Omental fat pad (tissue), 4 donors: ENCODE measurements at places on chromosomes 3 and 15. TPM values are rescaled to one million over a fixed set of nuclear protein-coding genes. Genes with fewer than 3 reads are reported as not detected.

DNA sequence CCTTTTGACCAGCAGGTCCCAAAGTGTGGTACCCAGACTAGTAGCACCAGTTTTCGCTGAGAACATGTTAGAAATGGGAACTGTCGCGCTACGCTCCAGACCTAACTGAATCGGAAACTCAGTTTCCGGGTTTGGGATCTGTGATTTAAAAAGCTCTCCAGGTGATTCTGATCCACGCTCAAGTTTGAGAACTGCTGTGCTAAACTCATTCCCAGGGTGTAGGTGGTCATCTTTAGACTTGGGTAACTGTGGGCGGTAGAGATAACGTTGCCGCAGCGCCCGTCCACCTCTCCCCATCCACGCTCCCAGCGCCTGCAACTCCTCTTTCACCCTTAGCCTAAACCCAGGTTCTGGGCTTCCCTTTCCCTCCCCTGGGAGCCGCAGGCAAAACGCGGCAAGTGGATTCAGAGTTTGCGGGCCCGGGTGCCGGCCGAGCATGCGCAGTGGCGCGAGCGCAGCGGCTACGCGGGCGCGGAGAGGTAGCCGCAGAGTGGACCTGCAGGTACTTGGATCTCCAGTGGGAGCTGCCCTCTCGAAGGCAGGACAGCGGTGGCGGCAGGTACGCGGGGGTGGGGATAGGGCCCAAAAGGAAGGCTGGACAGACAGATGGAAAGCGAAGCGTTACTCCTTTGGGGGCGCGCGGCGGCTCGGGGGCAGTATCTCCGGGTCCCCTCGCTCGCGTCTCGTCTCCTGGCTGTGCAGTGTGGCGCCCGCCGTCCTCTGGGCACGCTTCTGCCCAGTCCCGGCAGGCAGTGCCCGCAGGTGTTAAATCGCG is at the start of gene PLS1:
PLS1 (plus strand) TSS at position 443 of the 775 bp plus-strand sequence. CDS start 67,845 bp downstream, outside the sequence.
- peak; percentile 31 for DNase-seq

GRCh38 chr3:135864060-135864459 is 101.5 kb upstream of the PPP2R3A start:
- DNase-seq = no peak

MORC1 gene
- not detected for total RNA-seq

CIB2 gene
- 1.4 TPM for total RNA-seq

SYNPR gene
- not detected for total RNA-seq

- DNase-seq = no peak
Measured at GRCh38 chr3:98754483-98754882, 8.7 kb upstream of the ST3GAL6 start.

NAA50 gene
- 175 TPM for total RNA-seq

CTXN2 gene
- not detected for total RNA-seq

GRCh38 chr3:40994611-40995010 is 204.7 kb upstream of the CTNNB1 start:
- no peak for DNase-seq

RARB gene
- total RNA-seq = 3.2 TPM

BNC1 gene
- total RNA-seq = 51.9 TPM

GRCh38 chr15:54803134-54803808 is 393.5 kb downstream of the RSL24D1 start:
- no peak for DNase-seq

- no peak for DNase-seq
Measured at GRCh38 chr3:57927916-57928315, 80.3 kb upstream of the FLNB start.

TRPM7 gene
- total RNA-seq = 63.6 TPM

GRCh38 chr3:134600206-134600605 is 50.6 kb downstream of the KY start:
- DNase-seq = no peak

THAP10 gene
- 3.5 TPM for total RNA-seq

BFSP2 gene
- total RNA-seq = not detected

DNA sequence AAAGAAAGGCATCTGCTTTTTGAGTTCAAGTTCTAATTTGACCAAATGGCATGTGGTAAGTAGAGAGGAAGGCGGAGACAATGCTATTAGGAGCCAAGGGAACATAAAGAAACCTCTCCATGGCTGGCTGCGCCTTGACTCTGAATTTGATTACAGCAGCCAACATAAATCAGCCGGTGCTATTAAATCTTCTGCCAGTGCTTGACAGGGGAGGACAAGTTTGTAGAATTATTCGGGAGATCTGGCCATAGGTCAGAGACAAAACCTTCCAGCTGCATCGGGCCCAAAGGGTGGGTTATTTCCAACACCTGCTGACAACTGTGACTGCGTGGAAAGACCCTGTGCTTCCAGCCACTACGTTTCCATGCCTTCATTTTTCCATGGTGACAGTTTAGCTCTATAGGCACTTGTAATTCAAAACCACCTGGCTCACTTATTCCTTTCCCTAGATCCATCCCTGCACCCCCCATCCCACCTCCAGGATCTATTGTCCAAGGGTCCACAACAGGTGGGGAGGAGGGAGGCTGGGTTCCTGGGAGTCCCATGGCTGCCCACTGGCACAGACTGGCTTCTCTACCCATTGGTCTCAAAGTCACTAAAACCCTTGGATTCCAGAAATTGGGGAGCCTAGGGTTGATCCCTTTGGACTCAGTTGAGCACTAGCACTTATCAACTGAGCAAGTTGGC is 15.9 kb downstream of the COLQ start:
- DNase-seq = no peak

- no peak for DNase-seq
Measured at GRCh38 chr15:77025941-77026411, 31.1 kb downstream of the PSTPIP1 start.

- DNase-seq = no peak
Measured at GRCh38 chr15:94844538-94845389, 613.4 kb downstream of the MCTP2 start.

DNA sequence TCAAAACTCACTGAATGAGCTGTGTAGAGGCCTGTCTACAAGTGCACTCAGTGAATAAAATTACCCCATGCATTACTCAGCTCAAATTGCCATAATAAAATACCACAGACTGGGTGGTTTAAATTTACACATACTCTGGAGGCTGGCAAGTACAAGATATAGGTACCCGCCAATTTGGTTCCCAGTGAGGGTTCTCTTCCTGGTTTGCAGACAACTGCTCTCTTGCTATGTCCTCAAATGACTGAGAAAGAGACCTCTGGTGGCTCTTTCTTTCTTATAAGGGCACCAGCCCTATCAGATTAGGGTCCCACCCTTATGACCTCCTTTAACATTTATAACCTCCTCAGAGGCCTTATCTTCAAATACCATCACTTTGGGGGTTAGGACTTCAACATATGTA is 237.0 kb downstream of the CPNE4 start:
- DNase-seq = no peak

DNA sequence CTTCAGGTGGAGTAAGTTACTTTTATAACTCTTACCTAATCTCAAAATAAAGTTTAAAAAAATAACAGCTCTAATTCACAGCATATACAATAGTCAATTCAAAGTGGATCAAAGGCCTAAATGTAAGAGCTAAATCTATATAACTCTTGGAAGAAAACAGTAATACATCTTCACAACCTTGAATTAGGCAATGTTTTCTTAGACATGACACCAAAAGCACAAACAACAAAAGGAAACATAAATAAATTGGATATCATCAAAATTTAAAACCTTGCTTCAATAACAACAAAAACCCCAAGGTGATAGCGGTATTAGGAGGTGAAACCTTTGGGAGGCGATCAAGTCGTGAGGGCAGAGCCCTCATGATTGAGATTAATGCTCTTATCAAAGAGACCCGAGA is 12.8 kb downstream of the DENND6A start:
- DNase-seq = no peak

SAMD7 gene
- total RNA-seq = not detected

DNA sequence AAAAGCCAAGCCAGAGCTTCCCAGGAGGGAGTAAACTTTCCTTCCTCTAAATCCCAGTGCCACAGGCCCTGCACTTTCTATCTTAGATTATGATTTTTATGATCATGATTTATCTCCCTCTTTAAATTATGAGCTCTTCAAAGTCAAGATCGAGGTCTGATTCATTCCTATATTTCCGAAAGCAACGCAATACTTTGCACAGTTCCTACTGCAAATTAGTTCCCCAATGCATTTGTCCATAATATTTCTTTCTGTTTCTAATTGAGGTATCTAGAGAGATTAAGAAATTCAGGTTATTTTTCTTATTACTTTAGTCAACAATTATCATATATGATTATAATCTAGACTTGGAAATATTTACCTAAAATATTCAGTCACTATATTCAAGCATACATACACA is 173.1 kb upstream of the LPP start:
- no peak for DNase-seq

GRCh38 chr15:41659855-41660234 is 360 bp upstream of the MGA start:
- no peak for DNase-seq

PPP1R14D gene
- total RNA-seq = not detected

RPL35A gene
- 549 TPM for total RNA-seq

- no peak for DNase-seq
Measured at GRCh38 chr15:49758856-49759255, 138.0 kb downstream of the DTWD1 start.

RAMAC gene
- 15.5 TPM for total RNA-seq

- no peak for DNase-seq
Measured at GRCh38 chr15:48963524-48964113, at the start of gene SHC4. Gene SHC4, minus strand, starts transcription at chr15:48963919. Its CDS starts 904 bp downstream, at chr15:48963015.

ADAMTSL3 gene
- total RNA-seq = 4.9 TPM

DNA sequence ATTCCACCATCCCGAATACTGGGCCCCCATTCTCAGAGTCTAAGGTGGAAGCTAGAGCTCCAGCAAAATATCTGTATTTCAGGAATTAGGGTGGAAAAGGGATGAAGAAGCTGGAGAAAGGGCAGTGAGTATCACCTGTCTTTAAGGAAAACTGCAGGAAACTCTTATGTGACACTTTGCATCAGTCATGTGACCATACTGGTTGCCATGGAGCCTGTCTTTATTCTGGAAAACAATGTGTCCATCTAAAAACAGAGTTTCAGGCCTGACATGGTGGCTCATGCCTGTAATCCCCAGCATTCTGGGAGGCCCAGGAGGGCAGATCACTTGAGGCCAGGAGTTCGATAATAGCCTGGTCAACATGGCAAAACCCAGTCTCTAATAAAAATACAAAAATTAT is 52.9 kb upstream of the FSIP1 start:
- no peak for DNase-seq
